ENCODE measurements at places on chromosomes 7 and 10.

DNA sequence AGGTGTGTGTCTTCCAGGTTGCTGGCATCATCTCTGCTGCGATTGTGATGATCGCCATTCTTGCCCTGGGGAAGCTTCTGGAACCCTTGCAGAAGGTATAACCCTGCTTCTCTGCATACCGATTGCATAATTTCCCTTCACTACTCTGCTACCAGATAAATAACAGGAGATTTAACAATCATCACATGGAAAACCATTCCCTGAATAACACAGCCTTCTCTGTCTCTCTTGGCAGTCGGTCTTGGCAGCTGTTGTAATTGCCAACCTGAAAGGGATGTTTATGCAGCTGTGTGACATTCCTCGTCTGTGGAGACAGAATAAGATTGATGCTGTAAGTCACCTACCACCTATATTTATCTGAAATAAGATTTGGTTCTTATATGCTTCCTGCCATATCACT is 33.8 kb downstream of the SLC26A4 start:
- H3K27ac ChIP-seq: no peak overlapping the region
- DNase-seq: no peak
- H3K4me1 ChIP-seq: no peaks in the 10 kb centered on the region
- no peak overlapping the region for H3K4me3 ChIP-seq
- no peaks in the 10 kb centered on the region for H3K36me3 ChIP-seq
- H3K27me3 ChIP-seq: no peaks in the 10 kb centered on the region

GRCh38 chr7:143434660-143435059 is 8.6 kb upstream of the TAS2R60 start:
- H3K36me3 ChIP-seq: no peaks in the 10 kb centered on the region
- H3K4me3 ChIP-seq: no peak overlapping the region
- peaks cover 1% of the 10 kb centered on the region for H3K27me3 ChIP-seq
- DNase-seq: no peak
- no peak overlapping the region for H3K27ac ChIP-seq

GRCh38 chr7:191105-191980 is 1.0 kb upstream of the FAM20C start:
- no peaks in the 10 kb centered on the region for H3K4me1 ChIP-seq
- H3K27ac ChIP-seq: no peak overlapping the region
- H3K27me3 ChIP-seq: peaks cover 3% of the 10 kb centered on the region
- no peak overlapping the region for H3K4me3 ChIP-seq
- DNase-seq: no peak
- H3K36me3 ChIP-seq: no peaks in the 10 kb centered on the region

- H3K4me1 ChIP-seq: no peaks in the 10 kb centered on the region
- H3K4me3 ChIP-seq: no peak overlapping the region
- no peak for DNase-seq
- H3K36me3 ChIP-seq: peaks cover 35% of the 10 kb centered on the region
Observed at GRCh38 chr7:94556028-94556427, 46.4 kb downstream of the CASD1 start.

DNA sequence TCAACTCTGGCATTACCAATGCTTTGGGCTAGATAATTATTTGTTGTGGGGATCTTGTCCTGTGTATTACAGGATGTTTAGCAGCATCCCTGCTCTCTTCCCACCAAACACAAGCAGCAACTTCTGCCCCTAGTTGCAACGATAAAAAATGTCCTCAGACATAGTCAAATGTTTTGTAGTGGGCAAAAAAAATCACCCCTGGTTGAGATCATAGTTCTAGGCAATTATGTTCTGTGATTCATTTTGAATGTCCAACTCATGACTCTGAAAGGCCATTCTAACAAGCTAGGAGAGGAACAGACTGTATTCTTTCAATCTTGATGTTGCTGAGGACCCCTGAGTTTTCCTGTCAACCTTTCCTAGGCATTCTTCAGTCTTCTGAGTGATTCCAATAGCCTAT is 79.5 kb downstream of the RTKN2 start:
- no peaks in the 10 kb centered on the region for H3K27me3 ChIP-seq
- H3K36me3 ChIP-seq: peaks cover 36% of the 10 kb centered on the region
- no peak for DNase-seq

DNA sequence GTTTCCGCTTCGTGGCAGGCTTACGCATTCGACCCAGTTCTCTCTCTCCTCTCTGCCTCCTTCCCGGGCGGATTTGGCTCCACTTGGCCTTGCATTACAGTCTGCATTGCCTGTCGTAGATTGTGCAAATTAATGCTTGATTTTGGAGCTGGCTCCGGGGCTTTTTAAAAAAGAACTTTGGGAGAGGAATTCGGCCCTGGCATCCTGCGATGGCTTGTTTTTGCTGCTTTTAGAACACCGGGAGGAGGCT is 767 bp downstream of the EIF4EBP2 start:
- peak overlapping the region; percentile 91 for H3K4me3 ChIP-seq
- peaks cover 39% of the 10 kb centered on the region for H3K4me1 ChIP-seq
- no peaks in the 10 kb centered on the region for H3K36me3 ChIP-seq

DNA sequence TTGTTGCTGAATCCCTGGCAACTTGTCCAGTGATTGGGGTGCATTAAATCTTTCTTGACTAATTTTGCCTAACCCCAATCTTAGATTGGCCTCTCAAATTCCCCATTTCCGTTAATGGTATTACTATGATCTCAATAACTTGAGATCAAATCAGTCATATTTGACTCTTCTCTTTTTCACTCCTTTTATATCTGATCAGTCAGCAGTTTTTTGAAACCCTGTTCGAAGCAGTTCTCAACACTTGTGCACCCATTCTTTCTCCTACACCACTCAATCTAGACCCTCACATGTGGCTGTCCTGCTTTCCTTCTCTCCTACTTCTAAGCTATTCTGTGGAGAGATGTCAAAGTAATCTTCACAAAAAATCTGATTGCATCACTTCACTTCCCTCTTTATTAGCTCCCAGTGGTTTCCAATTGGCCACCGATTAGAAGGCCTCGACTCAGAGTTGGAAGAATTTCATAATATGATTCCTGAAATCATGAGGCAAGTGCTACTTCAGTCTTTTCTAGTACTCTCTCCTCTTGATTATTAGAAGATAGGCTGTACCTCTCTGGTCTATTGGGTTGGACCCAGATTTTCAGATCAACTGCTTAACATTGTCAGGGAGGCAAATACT is 128.9 kb downstream of the ZNF365 start:
- H3K27ac ChIP-seq: no peak overlapping the region
- H3K36me3 ChIP-seq: no peaks in the 10 kb centered on the region
- H3K4me3 ChIP-seq: no peak overlapping the region

- H3K4me1 ChIP-seq: no peaks in the 10 kb centered on the region
- no peaks in the 10 kb centered on the region for H3K36me3 ChIP-seq
- H3K27me3 ChIP-seq: no peaks in the 10 kb centered on the region
- H3K4me3 ChIP-seq: no peak overlapping the region
- no peak overlapping the region for H3K27ac ChIP-seq
- no peak for DNase-seq
Observed at GRCh38 chr7:84070770-84071169, 123.8 kb downstream of the SEMA3A start.

DNA sequence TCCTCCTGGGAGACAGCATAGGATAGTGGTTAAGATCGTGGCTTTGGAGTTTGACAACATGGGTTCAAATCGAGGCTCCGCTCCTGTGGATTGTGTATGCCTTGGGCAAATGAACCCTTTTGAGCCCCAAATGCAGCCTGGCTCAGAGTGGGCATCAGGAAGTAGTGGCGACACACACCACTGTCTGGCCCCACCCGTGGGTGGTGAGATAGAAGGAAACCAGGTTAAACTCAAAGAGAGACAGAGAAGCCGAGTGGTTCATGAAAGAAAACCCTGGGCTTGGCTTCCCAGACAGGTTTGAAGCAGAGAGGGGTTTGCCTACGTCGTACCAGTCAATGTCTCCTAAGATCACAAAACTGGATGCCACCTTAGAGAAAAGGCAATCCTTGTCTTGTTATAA is 57.7 kb downstream of the PRTFDC1 start:
- H3K4me1 ChIP-seq: peaks cover 15% of the 10 kb centered on the region
- no peaks in the 10 kb centered on the region for H3K36me3 ChIP-seq
- no peak for DNase-seq
- H3K27me3 ChIP-seq: no peaks in the 10 kb centered on the region

GRCh38 chr10:69965086-69965485 is 87.6 kb upstream of the MACROH2A2 start:
- H3K36me3 ChIP-seq: no peaks in the 10 kb centered on the region
- no peak for DNase-seq
- peaks cover 4% of the 10 kb centered on the region for H3K27me3 ChIP-seq
- no peak overlapping the region for H3K27ac ChIP-seq
- H3K4me3 ChIP-seq: no peak overlapping the region

- no peak overlapping the region for H3K4me3 ChIP-seq
- no peaks in the 10 kb centered on the region for H3K36me3 ChIP-seq
- H3K27me3 ChIP-seq: no peaks in the 10 kb centered on the region
- no peak for DNase-seq
- no peak overlapping the region for H3K27ac ChIP-seq
Observed at GRCh38 chr10:70504521-70505358, 26.2 kb downstream of the PALD1 start.

DNA sequence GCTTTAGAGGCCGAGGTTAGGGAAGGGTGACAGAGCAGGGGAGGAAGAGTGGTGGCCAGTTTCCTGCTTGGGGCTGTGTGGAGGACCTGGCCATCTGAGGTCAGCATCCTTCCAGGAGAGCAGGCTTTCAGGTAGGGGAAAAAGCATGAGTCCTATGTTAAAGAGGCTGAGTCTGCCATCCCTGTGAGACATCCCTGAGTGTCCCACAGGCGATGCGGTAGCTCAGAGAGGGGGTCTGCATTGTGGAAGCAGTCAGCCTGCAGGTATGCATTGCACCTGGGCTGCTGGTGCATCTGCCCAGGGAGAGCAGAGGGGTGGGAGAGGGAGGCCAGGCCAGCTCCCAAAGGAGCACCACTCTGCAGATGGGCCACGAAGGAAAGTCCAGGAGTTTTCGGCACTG is 282.1 kb upstream of the ZNF32 start:
- H3K4me1 ChIP-seq: no peaks in the 10 kb centered on the region
- H3K36me3 ChIP-seq: no peaks in the 10 kb centered on the region
- H3K27ac ChIP-seq: no peak overlapping the region
- DNase-seq: no peak

GRCh38 chr7:116592445-116592844 is 67.6 kb downstream of the CAV1 start:
- H3K4me1 ChIP-seq: no peaks in the 10 kb centered on the region
- H3K27me3 ChIP-seq: peaks cover 21% of the 10 kb centered on the region
- H3K27ac ChIP-seq: no peak overlapping the region
- no peak overlapping the region for H3K4me3 ChIP-seq
- H3K36me3 ChIP-seq: no peaks in the 10 kb centered on the region
- DNase-seq: no peak

GRCh38 chr10:78909221-78909620 is 159.5 kb upstream of the ZMIZ1 start:
- no peaks in the 10 kb centered on the region for H3K36me3 ChIP-seq
- DNase-seq: no peak
- H3K4me1 ChIP-seq: no peaks in the 10 kb centered on the region
- H3K27ac ChIP-seq: no peak overlapping the region
- no peak overlapping the region for H3K4me3 ChIP-seq

GRCh38 chr7:132750530-132751217 is 174.4 kb upstream of the PLXNA4 start:
- no peak overlapping the region for H3K4me3 ChIP-seq
- DNase-seq: no peak
- H3K27ac ChIP-seq: no peak overlapping the region
- H3K4me1 ChIP-seq: no peaks in the 10 kb centered on the region
- H3K36me3 ChIP-seq: no peaks in the 10 kb centered on the region
- H3K27me3 ChIP-seq: no peaks in the 10 kb centered on the region

GRCh38 chr7:95781961-95782586 is 9.7 kb downstream of the DYNC1I1 start:
- no peak overlapping the region for H3K4me3 ChIP-seq
- no peaks in the 10 kb centered on the region for H3K27me3 ChIP-seq
- no peaks in the 10 kb centered on the region for H3K4me1 ChIP-seq
- no peak for DNase-seq
- no peaks in the 10 kb centered on the region for H3K36me3 ChIP-seq

DNA sequence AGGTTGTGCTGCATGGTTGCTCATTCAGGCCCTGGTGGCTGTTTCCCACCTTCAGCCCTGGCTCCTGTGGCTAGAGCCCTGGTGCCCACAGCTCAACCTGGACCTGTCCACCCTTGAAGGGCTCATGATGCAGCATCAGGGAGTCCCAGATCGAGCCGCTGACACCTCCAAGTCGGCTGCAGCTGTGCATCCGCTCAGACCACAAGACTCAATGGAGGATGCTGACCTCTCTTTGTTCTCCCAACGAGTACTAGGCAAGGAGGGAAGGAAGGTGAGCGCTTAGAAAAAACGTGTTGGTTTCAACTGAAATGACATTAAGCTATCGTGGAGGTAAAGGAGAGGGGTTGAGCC is 9.5 kb upstream of the C10orf95 start:
- no peaks in the 10 kb centered on the region for H3K27me3 ChIP-seq
- peak overlapping the region; percentile 87 for H3K4me3 ChIP-seq
- DNase-seq: no peak
- H3K4me1 ChIP-seq: peaks cover 15% of the 10 kb centered on the region
- H3K36me3 ChIP-seq: peaks cover 8% of the 10 kb centered on the region

DNA sequence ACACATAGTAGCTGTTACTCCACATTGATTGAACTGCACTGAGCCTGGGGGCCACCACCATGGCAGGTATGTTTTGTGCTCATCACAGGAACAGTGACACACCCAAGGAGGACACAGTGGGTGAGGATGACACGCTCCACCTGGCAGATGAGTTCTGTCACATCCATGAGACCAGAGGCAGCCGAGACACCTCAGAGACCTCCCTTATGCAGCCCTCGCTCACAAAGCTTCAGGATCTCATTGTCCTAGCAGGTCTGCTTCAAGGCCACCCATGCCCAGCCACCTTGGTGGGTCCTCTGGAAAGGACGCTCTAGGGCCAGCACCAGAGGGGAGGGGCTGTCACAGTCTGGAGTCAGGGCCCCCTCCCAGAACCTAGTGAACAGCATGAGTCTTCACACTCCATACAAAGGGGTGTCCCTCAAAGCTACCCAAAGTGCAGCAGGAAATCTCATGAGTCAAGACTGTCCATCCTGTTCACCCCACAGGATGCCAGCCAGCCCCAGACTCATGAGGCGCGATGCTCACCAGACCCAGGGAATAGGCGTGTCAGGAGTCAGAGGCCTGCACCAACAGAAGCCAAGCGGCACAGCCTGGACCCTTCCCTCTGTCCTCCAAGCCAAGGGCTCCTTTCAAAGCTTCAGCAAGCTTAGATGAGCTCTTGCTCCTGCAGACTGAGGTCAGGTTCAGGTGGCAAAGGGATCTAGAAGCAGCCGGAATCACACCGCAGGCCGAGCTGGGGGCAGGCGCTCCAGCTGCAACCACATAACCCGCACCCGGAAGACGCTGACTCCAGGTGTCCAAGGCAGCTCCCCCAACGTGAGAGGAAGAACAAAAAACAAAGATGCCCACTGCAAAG is 9.6 kb downstream of the FAM53B start:
- peaks cover 13% of the 10 kb centered on the region for H3K36me3 ChIP-seq
- peak overlapping the region; percentile 97 for H3K27ac ChIP-seq

- H3K36me3 ChIP-seq: no peaks in the 10 kb centered on the region
- peaks cover 6% of the 10 kb centered on the region for H3K27me3 ChIP-seq
- H3K4me3 ChIP-seq: no peak overlapping the region
Observed at GRCh38 chr10:86979977-86980448, 11.7 kb downstream of the ADIRF start.
